ENCODE measurements at places on chromosomes 1 and 21.

DNA sequence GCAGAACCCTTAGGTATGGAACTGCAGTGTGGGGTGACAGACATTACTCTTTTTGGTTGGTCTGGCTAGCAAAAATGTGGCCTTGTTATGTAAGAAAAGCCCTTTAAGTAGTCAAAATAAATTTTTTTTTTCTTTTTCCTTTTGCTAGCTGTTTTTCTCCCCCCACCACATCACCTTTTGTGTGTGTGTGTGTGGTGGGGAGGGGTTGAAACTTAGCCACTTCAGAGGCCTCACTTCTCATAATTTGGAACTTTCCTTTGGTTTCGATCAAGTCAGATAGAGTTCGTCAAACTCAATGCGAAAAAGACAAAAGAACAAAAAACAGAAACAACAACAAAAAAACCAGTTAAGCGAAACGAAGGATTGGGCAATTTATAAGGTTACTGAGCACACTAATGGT is 1.9 kb upstream of the PRMT2 start:
- DNase-seq = no peak

- DNase-seq = no peak
Observed at GRCh38 chr1:199688133-199688676, 339.3 kb upstream of the NR5A2 start.

- no peak for DNase-seq
Observed at GRCh38 chr1:27889506-27889905, 17.2 kb downstream of the THEMIS2 start.

DNA sequence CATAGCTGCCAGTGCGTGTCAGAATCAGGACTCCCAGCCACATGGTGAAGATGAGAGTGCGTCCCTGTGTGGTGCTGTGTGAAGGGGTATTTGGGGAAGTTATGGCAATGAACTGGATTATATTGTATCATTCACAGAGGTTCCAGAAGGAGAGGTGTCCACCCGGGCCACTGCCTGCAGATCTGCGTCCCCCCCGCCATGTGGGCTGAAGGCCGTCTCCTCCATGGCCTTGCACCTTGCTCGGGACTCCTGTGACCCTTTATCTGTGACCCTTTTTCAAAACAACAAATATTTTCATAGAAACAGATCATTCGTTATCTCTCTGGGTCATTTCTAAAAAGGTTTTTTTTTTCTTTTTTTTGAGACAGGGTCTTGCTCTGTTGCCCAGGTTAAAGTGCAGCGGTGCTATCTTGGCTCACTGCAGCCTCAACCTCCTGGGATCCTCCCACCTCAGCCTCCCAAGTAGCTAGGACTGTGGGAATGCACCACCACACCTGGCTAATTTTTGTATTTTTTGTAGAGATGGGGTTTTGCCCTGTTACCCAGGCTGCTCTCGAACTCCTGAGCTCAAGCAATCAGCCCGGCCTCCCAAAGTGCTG is 120.2 kb upstream of the ERRFI1 start:
- DNase-seq = no peak

DNA sequence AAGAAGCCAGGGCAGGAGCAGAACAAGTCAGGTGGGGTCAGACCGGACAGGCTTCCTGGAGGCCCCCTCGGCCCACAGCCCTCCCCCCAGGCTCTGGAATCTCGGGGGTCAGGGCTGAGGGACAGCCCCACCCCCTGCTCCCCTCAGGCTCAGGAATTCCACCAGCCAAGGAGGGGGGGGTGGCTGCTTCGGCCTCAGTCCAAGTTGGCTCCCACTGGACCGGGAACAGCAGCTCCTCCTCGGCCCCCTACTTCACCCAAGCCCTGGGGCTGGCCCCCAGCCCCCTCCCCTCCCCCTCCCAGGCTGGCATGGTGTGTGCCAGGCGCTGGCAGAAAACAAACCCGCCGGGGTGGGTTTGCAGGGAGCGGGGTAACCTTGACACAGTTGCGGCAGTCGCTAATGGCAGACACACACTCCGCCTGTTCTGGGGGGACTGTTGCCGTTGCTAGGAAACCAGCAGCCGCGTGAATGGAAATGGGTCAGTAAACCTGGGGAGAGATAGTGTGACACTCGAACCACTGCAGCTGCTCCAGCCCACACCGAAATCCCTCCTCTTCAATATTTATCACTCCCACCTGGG is 32.4 kb downstream of the AHDC1 start:
- no peak for DNase-seq

DNA sequence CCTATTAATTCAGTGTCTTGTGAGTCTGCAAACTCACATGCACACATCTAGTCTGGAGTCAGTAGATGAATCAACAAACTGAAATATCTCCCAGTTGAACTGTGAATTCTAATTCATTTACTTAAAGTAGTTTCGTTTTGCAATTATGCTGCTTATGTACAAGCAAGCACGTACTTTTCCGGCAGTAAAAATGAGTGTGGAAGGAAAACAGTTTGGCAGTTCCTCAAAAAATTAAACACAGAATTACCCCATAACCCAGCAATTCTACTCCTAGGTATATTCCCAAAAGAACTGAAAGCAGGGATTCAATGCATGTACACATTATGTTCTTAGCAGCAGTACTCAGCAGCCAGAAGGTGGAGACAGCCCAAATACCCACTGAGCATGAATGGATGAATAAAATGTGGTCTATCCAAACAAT is 49.3 kb downstream of the GNB1 start:
- DNase-seq = peak; percentile 85

GRCh38 chr1:31617218-31617915 is at the start of gene HCRTR1:
Gene HCRTR1, plus strand, starts transcription at chr1:31617689. Its CDS starts 1,504 bp downstream, at chr1:31619193.
- no peak for DNase-seq

GRCh38 chr1:228664399-228664914 is 70.8 kb upstream of the RHOU start:
- peak; percentile 90 for DNase-seq

DNA sequence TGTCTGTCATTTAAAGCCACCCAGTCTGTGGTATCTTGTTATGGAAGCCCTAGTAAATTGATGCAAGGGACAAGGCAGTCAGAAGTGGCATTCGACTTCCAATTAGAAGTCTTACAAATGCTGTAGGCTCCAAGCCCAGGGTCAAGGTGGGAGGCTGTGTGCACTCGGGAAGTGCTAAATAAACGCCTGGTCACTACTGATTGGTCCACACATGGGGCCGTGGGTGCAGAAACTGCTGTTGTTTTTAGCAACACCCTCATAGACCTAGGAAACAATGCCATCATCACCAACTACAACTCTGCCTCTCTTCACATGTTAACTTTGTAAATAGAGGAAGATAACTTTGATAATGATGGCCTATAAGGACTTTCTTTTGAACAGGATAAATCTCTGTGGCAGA is 20.2 kb upstream of the ZBTB21 start:
- peak; percentile 7 for DNase-seq

- peak; percentile 21 for DNase-seq
Observed at GRCh38 chr1:247316590-247317197, 15.0 kb downstream of the ZNF496 start.

GRCh38 chr1:204725821-204726448 is 40.4 kb upstream of the LRRN2 start:
- no peak for DNase-seq

DNA sequence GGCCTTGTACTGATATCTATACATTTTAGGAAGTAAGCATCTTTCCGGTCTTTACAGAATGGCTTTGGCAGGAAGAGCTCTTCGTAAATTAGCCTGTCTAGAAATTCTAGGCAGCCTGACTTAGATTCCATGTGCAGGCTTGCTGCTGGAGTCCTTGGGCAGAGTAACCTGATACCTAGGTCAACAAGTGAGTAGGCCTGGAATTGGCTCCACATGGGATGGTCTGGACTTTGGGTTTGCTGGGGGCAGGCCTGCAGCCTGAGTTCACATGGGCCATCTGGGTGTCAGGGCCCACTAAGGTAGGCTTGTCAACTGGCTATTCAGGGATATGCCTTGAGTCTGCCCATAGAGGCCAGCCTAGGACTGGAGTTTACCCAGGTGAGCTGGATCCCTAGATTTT is 59.6 kb upstream of the CYYR1 start:
- no peak for DNase-seq

DNA sequence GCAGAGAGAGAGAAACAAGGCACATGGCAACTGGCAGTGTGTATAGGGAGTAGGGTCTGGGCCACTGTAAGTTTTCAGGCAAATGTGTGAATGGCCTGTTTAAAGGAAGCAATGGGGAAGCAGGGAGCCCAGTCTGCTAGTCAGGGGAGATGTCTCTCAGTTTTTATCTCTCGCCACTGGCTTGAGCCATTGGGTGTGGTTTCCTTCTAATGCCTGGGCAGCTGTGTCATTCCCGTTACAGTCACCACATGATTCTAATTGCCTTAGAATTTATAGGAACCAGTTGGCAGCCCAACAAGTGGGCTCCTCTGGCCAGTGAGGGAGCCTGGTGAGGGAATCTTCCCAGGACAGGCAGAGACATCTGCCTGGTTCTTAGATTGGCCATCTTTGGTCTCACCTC is 182.4 kb downstream of the DISC1 start:
- DNase-seq = peak; percentile 53

GRCh38 chr1:28591708-28592320 is at the start of gene RAB42:
Gene RAB42, plus strand, starts transcription at chr1:28592265. Its CDS starts 247 bp downstream, at chr1:28592512.
- DNase-seq = peak; percentile 42

GRCh38 chr1:43358121-43358745 is 548 bp upstream of the CDC20 start:
- DNase-seq = peak; percentile 49

GRCh38 chr1:78385744-78386462 is 104.9 kb upstream of the PTGFR start:
- DNase-seq = no peak

- DNase-seq = no peak
Observed at GRCh38 chr1:9442278-9442846, 96.9 kb upstream of the SLC25A33 start.

DNA sequence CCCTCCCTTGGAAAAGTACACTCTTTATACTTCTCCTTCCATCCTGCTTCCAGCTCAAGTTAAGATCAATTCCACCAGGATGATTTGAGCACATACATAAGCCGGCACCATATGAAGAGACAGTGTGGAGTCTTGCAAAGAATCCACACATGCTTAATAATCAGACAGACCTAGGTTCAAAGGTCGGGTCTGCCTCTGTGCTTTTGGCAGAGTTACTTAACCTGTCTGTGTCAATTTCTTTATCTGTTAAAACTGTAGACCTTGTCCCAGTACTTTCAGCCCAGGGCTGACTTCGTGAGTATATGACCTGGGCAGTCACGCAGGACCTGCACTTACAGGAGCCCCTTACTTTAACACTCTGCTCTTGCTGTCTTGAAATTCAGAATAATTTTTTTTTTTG is 30.2 kb upstream of the BECN2 start:
- DNase-seq = no peak

DNA sequence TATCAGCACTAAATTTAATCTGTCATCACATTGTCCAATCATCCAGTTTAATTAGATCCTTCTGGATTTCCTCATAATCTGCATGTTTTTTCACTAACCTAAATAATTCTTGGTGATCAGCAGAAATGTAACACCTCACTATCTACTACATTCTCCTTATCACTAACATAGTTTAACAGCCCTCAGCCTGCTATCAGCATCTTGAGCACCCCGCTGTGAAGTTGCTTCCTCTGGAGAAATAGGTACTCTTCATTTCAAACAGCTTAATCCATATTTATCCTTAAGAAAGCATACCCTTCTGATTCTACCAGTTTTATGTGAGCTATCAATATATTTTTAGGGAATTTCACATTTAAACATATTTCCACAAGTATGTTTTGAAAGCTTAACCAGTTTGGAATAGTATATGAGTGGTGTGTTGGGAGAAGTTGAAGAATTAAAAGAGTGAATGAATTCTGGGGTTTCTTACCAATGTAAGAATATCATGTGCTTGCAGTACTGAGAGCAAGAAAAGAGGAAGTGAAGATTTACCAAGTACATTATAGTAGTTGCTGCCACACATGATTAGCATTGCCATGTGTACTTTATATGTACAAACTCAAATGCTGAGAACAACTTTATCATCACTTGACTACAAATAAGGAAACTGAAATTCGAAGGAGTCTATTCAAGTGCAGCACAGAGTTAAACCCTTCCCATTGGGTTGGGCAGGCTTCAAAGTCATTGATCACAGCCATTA is 771.1 kb upstream of the ADGRL4 start:
- DNase-seq = no peak

DNA sequence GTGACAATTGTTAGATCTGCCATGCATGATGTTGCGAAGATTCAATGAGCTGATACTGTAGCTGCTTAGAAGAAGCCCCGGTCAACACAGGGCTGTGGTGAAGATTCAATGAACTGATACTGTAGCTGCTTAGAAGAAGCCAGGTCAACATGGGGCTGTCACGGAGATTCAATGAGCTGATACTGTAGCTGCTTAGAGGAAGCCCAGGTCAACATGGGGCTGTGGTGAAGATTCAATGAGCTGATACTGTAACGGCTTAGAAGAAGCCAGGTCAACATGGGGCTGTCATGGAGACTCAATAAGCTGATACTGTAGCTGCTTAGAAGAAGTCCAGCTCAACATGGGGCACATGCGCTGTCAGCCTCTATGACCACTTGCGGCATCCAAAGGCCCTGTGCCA is 18.8 kb upstream of the BACE2 start:
- DNase-seq = no peak

GRCh38 chr1:94846308-94846707 is 26.2 kb downstream of the SLC44A3 start:
- DNase-seq = no peak

- no peak for DNase-seq
Observed at GRCh38 chr1:21164266-21164665, 12.4 kb downstream of the EIF4G3 start.

- DNase-seq = peak; percentile 30
Observed at GRCh38 chr1:214427871-214428277, 123.5 kb downstream of the PTPN14 start.

DNA sequence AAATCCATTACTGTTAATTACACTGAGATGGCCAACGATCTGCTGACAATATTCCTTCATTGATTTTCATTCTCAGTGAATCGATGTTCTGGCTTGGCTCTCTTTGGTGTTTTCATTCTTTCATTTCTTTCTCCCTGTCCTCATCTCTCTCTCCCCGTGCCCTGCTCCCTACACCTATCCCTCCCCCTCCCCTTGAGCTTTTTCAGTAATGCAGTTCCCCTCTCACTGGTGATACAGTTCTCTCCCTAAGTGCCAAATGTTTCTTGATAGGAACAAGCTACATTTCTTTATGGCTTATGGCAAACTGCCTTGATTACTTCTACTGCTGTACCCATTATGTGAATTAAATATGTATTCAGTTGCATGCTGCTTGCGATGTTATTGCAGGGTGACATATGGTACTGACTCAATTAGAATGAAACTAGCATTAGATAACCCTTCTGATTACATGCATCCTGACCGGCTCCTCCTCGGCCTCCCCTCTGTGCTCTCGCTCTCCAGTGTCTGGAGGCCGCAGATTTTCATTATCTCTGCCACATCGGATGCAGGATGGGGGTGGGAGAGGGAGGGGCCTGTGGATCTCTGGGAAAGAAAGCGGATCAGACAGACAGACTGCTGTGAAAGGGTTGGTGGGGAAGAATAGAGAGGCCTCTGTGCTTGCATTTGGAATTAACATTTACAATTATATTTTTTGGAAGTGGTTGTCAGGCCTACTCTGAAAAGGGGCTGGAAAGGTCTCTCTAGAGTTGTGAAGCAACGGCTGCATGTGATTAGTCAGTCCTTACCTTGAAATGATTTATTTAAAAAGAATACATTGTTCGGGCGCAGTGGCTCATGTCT is 130.9 kb downstream of the PBX1 start:
- DNase-seq = no peak
